ENCODE measurements at places on chromosomes 6 and 20. TPM values are rescaled to one million over a fixed set of nuclear protein-coding genes. Genes with fewer than 3 reads are reported as not detected.

GRCh38 chr6:35016502-35017321, 124.4 kb downstream of the TCP11 start:
- no peak for DNase-seq

GRCh38 chr20:44621325-44621724, 30.2 kb downstream of the ADA start:
- DNase-seq, result no peak

- no peak for DNase-seq
These were observed 51.6 kb upstream of the RIN2 start for GRCh38 chr20:19706463-19706862.

DNA sequence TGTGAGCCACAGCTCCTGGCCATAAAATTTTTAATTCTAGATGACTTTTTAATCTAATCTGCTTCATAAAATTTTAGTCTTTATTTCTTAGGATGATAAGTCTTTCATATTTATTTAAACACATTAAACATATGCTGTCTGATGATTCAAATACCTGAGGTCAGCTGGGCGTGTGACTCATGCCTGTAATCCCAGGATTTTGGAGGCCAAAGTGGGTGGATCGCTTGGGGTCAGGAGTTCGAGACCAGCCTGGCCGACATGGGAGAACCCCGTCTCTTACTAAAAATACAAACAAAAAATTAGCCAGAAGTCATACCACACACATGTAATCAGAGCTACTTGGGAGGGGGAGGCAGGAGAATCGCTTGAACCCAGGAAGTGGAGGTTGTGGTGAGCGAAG, 53.1 kb downstream of the RBM24 start:
- no peak for DNase-seq

- no peak for DNase-seq
These were observed 36.1 kb upstream of the DUSP22 start for GRCh38 chr6:256169-256568.

GRCh38 chr6:116019428-116019827, 41.3 kb downstream of the FRK start:
- no peak for DNase-seq

DNA sequence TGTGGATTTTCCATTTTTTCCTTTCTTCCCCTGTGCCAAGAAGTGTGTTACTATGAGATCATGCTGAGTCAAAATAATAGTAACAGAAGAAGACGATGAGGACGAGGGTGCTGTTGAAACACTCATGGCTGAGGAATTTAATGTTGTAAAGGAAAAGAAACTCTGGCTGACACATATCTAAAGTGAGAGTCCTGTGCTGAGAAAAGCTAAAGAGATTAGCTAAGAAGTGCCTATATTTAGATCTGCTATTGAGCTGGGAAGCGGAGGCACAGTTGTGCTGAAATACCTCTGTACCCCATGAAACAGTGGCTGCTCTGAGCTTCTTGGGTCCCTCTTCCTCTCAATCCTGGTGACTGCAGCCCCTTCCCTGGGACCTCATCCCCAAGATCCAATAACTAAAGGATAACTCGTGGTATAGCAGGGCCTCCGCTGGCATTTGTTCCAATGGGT, 1.1 kb upstream of the SYTL3 start:
- no peak for DNase-seq

DNA sequence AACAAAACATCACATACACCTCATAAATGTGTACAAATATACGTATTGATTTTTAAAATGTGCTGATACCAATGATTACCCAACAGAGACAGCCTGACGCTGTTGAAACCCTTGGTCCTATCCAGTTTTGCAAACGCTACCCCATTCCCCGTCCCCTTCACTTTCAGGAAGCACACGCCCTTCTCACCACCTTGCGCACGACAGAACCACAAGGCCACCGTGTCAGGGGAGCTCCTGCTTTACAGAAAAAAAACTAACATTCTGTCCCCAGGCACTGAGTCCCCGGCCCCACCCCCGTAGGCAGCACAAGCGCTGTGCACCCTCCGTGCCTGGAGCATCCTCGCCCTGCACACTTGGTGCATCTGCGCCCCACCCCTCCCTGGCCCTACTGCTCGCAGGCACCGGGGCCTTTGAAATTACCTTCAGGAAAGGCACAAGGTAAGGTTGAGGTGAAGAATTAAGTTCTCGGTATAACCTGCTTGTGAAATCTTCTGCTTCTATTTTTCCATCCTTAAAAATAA, 58.5 kb downstream of the TAF4 start:
- no peak for DNase-seq

DNA sequence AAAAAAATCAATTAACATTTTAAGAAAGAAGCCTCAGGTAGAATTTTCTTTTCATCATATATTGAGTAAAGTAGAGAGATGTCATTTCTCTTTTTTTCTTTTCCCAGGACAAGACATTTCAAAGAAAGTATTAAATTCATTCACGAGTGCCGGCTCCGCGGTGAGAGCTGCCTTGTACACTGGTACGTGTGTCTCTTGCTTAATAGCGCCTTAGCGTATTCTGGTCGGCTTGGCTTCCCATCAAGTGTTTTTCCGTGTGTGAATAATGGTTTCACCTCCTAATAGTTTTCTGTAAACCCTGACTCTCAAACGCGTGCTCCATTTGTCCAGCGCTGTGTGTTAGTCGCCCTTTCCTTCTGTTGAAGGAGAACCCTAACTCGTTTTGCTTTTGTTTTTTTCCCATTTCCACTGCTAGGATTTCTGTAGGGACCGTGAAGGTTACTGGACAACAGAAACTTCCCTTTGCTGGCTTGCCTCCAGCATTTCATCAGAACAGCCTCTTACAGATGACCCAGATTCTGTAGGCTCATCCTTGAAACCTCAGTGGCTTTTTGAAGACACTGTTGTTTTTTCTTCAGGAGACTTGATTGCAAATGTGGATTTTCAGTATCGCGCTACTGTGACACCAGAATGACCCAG, 45.7 kb upstream of the IRF4 start:
- DNase-seq, result no peak

DNA sequence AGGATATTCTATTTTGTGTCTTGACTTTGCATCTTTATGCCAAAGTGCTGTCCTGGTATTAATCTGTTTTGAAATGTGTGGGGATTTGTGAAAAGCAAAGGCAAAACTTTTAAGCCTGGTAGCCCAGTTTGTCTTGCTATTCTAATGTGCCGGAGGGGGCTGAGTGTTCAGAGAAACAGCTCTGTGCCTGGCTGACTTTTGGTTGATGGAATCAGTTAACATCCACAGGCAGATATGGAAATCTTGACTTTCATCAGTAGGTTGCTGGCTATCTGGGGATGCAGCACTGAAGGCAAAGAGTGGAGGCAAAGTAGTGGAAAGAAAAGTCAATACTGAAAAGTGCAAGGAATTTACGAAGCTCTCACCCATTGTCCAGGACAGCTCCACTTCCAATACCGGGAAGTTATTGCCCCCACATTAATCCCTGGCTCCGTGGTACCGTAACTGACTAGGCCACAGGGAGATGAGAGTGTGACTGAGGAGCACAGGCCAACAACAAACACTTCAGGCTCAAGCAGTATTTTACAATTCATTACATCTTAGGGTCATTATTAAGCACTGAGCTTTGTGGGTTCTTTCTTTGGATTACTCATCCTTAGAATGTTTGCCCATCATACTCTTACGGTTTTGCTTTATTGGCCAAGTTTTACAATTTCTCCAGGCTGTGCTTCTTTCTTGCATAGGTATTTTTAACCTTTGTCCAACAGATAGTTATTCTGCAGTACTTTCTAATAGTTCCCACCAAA, 164.6 kb downstream of the MTFR2 start:
- no peak for DNase-seq

- no peak for DNase-seq
These were observed 78.2 kb downstream of the TSHZ2 start for GRCh38 chr20:53050338-53050737.

DNA sequence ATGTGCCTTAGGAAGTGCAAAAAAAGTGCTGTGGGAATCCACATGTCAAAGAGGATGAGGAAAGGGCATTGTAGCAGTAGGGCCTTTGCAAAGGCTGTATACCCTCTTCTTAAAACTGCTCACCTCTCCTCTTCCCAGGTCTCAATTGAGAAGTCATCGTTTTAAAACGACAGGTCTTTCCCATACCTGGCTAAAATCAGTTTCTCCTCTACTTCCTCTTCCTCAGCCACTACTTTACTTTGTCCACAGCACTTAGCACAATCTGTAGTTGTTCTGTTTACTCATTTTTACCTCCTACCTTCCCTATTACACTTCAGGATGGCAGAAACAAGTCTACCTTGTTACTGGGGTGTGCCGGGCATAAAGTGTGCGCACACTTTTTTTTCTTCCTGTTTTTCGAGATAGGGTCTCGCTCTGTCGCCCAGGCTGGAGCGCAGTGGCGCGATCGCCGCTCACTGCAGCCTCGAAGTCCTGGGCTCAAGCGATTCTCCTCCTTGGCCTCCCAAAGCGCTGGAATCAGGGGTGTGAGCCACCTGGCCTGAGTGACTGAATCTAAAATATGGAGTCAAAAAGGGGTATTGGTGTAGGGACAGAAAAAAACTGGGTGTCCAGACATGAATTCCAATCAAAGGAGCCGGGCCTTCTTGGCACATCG, 9.8 kb upstream of the ELOVL5 start:
- DNase-seq, result no peak

- DNase-seq, result no peak
These were observed 657 bp downstream of the NT5DC1 start for GRCh38 chr6:116101302-116101718.

- no peak for DNase-seq
These were observed 127.9 kb downstream of the SLC23A2 start for GRCh38 chr20:4873396-4873795.

DNA sequence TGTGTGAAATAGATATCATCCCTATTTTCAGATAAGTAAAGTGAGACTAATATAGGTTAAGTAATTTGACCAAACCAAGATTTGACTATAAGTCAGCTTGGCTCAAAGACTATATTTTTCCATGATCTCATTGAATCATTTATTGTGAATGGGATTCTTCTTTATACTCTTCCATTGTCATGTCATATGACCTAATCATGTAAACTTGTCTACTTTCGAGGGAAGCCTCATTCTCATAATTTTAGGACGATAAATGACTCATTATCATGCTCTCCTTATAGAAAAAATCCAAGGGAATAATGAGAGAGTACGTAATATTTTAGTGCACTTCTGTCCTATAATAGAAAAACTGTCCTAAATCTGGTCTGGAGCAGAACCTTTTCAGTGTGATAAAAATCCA, 40.9 kb upstream of the CCN6 start:
- DNase-seq, result no peak

DNA sequence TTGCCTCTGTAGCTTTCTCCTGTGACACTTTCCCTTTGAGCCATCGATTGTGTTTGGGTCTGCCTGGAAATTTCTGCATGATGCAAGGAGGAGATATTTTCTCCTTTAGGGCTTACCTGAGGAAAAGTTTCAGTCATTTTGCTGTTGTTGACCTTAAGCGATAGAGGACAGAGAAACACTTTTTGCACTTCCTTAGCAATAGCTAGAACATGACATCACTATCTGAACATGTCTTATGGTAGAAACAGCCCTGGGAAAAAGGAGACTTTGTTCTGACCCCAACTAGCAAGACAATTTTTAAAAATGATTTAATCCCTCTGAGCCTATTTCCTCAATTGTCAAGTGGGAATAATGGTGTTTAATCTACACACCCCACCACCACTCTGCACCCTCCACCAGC, 9.7 kb upstream of the FILIP1 start:
- no peak for DNase-seq

DNA sequence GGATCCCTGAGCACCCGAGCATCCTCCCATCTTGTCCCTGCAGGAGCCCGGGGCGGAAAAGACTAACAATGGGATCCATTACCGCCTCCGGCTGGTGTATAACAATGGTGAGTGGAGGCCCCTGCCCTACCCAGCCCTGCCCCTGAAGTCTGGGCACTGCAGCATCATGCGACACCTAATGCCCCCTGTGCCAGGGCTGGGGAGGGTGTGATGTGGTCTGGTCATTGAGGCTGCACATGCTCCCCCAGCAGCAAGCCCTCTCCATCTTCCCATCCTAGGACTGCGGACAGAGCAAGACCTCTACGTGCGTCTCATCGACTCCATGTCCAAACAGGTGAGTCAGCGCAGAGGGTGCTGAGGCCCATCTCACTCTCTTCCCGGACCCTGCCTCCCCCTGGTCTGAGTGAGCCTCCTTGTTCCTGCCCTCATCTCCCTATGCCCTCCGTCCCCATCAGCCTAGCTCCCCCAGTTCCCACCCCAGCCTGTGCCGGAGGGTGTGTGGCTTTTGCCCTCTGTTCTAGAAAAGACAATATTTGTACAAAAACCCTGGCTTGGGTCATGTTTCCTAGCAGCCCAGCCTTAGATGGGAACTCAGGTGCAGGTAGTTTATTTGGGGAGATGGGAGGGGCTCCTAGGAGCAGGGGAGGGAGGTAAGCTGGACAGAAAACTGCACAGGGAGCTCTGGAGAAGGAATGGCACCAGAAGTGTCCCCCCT, 13.5 kb downstream of the EBF4 start:
- no peak for DNase-seq

- DNase-seq, result no peak
These were observed 566.2 kb upstream of the NOX3 start for GRCh38 chr6:156021746-156022396.

GRCh38 chr6:145569140-145569539, 166.2 kb downstream of the EPM2A start:
- DNase-seq, result no peak

GRCh38 chr20:30811885-30812671, 445.4 kb upstream of the DEFB115 start:
- no peak for DNase-seq

DNA sequence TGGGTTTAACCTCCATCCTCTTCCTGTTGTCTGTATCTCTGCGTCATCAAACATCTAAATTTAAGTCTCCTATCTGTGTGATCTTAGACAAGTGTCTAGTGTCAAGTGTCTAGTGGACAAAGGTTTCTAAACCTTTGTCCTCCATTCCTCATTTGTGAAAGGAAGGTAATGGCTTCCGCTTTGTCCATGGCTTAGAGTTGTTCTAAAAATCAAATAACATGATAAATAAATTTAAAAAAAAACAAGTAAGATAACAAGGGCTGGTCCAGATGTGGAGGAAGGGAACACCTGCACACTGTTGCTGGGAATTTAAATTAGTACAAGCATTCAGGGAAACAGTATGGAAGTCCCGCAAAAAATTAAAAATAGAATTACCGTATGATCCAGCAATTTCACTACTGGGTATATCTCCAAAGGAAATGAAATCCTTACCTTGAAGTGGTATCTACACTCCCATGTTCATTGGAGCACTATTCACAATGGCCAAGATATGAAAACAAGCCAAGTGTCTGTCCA, 17.6 kb upstream of the SERPINB1 start:
- no peak for DNase-seq

- DNase-seq, result no peak
These were observed 350.4 kb downstream of the HACE1 start for GRCh38 chr6:104509355-104509754.

OARD1 gene
- 32.9 TPM for total RNA-seq

HLA-DRA gene
- not detected for total RNA-seq

VGLL2 gene
- 0.16 TPM for total RNA-seq

MYH7B gene
- 0.55 TPM for total RNA-seq

TREM1 gene
- total RNA-seq, result not detected

RSPH9 gene
- 0.63 TPM for total RNA-seq

FAM83B gene
- total RNA-seq, result not detected

KCNK5 gene
- total RNA-seq, result 32.7 TPM

CALHM4 gene
- total RNA-seq, result not detected

ADTRP gene
- total RNA-seq, result not detected

SH3BGRL2 gene
- total RNA-seq, result 11.8 TPM

MYMX gene
- total RNA-seq, result not detected

TUBB1 gene
- total RNA-seq, result not detected

PTPRA gene
- 86.5 TPM for total RNA-seq

VSTM2L gene
- 9.3 TPM for total RNA-seq

RGS17 gene
- total RNA-seq, result 4.7 TPM

MMP24 gene
- 2.9 TPM for total RNA-seq

ECT2L gene
- not detected for total RNA-seq

EPB41L1 gene
- 30.6 TPM for total RNA-seq

TNF gene
- not detected for total RNA-seq
